GM13976 (cell line): ENCODE measurements at places on chromosomes 2 and 18.

DNA sequence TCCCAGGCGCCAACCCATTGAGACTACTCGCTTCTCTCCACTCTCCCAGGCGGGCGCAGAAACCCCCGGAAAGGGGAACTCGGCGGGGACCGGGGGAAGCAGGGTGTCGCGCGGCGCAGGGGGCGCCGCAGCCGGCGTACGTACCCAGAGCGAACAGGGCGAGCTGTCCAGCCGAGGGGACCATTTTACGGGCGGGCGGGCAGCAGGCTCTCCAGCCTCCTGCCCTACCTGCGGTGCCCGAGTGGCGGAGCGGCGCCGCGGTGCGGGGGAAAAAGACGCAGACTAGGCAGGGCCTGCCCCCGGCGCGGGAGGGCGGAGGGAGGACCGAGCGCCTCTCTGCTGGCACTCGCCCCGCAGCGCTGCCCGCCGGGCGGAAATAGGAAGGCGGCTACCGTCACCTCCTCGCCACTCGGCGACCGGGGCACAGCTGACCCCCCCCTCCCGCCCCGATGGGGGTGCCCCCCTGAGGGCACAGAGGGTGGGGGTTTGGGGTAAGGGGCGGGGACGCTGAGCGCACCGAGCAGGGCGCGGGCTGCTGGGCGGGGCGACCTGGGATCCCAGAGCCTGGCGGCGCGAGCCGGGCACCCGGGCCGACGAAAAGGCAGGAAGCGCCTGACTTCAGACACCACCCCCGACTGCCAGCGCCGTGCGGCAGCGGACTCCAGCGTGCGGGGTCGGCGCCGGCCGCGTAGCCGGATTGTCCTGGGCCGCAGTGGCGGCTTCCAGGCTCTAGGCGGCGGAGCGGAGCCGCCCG is at the start of gene TGFA:
TSS of gene TGFA (minus strand) at position 243 of the 754 bp plus-strand sequence. CDS start at position 184, 59 bp downstream.
- DNase-seq: peak; percentile 83

DNA sequence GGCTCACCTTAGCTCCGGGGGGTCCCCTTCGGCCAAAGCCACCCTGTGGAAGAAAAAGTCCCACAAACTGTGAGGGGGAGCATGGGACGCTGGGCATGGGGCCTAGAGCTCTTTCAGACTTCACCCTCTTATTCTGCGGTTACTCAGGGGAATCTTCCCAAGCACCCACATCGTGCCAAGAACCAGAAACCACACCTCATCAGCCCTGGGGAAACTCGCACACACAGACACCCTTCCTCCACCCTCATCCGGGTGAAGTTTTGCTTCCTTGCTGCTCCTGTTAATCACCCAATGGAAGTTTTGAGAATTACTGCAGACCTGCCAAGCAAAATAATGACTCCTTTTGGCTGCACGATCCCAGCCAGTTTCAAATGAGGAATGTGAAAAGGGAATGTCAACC is 59.1 kb downstream of the COL6A3 start:
- DNase-seq: no peak

- DNase-seq: no peak
Measured at GRCh38 chr2:17302281-17302680, 216.0 kb downstream of the RAD51AP2 start.

DNA sequence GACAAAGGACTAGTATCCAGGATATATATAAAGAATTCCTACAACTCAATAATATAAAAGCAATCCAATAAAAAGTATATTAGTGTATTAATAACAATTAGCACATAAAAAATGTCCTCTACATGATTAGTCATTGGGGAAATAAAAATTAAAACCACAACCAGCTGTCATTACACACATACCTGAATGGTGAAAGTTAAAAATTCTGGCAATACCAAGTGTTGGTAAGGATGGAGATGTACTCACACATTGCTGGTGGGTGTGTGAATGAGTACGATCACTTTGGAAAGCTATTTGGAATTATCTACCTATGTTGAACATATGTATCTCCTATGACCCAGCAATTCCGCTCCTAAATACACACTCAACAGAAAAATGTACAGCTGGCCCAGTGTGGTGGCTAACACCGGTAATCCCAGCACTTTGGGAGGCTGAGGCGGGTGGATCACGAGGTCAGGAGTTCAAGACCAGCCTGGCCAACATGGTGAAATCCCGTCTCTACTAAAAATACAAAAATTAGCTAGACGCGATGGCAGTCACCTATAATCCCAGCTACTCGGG is 14.3 kb upstream of the NOL10 start:
- no peak for DNase-seq
